ENCODE measurements at places on chromosomes 3 and 15. TPM values are rescaled to one million over a fixed set of nuclear protein-coding genes. Genes with fewer than 3 reads are reported as not detected.

HIGD2B gene
- polyA plus RNA-seq, result not detected

ITPKA gene
- not detected for polyA plus RNA-seq

MINAR1 gene
- not detected for polyA plus RNA-seq

CMTM8 gene
- 3.3 TPM for polyA plus RNA-seq

UPK1B gene
- polyA plus RNA-seq, result not detected

CATSPER2 gene
- 3.1 TPM for polyA plus RNA-seq

CYP1A1 gene
- 0.09 TPM for polyA plus RNA-seq

GOLGA8G gene
- not detected for polyA plus RNA-seq

CCNB2 gene
- 0.51 TPM for polyA plus RNA-seq

MAGI1 gene
- polyA plus RNA-seq, result not detected

KLF15 gene
- polyA plus RNA-seq, result not detected

OXNAD1 gene
- 64.2 TPM for polyA plus RNA-seq

SLC33A1 gene
- 19.5 TPM for polyA plus RNA-seq

- H3K4me1 ChIP-seq, result no peaks in the 10 kb centered on the region
- no peak overlapping the region for H3K27ac ChIP-seq
- no peak for DNase-seq
Measured at GRCh38 chr3:123267821-123268220, 66.1 kb downstream of the SEC22A start.

DNA sequence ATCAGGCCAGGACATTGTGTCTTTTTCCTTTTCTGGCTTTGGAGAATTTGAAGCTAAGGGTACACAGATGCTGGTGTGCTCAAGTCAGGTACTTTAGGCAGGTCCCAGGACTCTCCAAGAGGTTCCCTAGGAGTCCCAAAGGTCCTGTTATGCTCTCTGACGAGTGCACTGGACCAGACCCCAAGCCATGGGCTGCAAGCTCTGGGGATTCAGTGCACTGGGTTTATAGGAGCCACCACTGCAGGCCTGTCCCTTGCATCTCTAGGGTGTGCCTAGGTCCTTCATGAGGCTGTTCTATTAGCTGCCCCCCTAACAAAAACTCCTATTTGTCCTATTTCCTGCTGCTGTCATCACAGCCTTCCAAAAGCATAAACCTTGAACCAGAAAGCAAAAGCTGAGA lies 31.9 kb upstream of the BFSP2 start:
- no peak overlapping the region for H3K27ac ChIP-seq
- no peak for DNase-seq
- no peak overlapping the region for H3K4me3 ChIP-seq
- H3K4me1 ChIP-seq, result no peaks in the 10 kb centered on the region

DNA sequence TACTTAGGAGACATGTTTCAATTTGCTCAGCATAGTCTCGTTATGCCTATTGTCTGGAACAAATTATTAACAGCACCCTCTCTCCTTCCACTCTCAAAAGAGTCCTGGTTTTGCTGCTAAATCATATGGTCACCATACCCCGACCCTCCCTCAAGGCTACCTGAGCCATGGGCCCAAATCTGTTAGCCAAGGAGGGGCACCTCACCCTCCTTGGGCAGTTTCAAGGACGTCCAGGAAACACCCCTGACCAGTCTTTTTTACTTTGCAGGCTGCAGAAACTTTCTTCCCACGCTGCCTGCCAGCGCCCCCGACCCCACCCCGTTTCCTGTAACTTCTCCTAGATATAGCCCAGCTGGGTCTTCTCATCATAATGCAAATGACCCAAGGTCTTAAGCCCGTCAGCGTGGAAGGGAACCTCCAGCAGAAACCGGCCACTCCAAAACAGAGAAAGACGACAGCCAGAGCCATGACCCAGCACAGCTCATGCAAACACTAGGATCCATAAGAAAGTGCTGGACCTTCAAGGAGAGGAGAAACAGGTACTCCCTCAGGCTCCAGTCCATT lies 62.3 kb downstream of the ADCY5 start:
- H3K27me3 ChIP-seq, result no peaks in the 10 kb centered on the region
- no peak for DNase-seq
- no peak overlapping the region for H3K4me3 ChIP-seq

DNA sequence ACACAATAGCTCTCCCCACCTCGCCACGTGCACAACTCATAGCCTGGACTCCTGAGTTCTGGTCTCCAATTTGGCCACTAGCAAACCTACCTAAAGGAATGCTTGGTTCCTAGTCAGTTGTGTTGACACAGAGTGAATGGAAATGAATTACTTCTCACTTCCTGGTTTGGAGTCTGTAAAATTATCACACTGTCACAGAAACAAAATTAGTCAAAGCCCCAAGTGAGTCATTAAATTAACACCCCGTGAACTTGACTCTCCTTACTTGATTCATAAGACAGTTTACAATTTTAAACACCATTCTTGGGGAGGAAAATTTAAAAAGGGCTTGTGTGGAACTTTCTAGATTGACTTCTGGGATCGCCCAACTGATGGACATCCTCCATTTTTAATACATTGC lies 276.2 kb upstream of the CTNNB1 start:
- H3K27me3 ChIP-seq, result no peaks in the 10 kb centered on the region
- DNase-seq, result no peak
- H3K4me3 ChIP-seq, result no peak overlapping the region
- no peaks in the 10 kb centered on the region for H3K36me3 ChIP-seq
- H3K27ac ChIP-seq, result no peak overlapping the region

- DNase-seq, result no peak
- H3K27me3 ChIP-seq, result no peaks in the 10 kb centered on the region
- no peak overlapping the region for H3K27ac ChIP-seq
- H3K4me1 ChIP-seq, result no peaks in the 10 kb centered on the region
Measured at GRCh38 chr3:89252860-89253259, 145.4 kb downstream of the EPHA3 start.

DNA sequence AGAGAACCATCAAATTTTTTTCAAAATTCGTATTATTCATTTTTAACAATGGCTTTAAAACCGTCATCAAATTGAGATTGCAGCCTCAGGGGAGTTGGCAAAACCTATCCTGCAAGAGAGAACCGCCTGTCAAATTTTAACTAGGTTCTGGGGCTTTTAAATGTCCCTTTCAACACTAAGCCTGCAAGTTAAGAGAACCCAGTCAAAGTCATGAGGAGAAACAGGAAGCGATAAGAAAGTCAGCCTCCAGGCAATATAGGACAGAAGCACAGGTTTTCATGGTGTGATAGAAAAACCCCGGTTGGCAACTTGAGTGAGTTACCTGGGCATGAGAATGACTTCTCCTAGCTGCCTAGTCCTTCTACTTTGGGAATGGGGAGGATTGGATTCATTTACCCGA lies 59.8 kb downstream of the CPNE4 start:
- no peaks in the 10 kb centered on the region for H3K27me3 ChIP-seq
- no peak overlapping the region for H3K4me3 ChIP-seq
- no peaks in the 10 kb centered on the region for H3K4me1 ChIP-seq
- no peaks in the 10 kb centered on the region for H3K36me3 ChIP-seq
- H3K27ac ChIP-seq, result no peak overlapping the region

DNA sequence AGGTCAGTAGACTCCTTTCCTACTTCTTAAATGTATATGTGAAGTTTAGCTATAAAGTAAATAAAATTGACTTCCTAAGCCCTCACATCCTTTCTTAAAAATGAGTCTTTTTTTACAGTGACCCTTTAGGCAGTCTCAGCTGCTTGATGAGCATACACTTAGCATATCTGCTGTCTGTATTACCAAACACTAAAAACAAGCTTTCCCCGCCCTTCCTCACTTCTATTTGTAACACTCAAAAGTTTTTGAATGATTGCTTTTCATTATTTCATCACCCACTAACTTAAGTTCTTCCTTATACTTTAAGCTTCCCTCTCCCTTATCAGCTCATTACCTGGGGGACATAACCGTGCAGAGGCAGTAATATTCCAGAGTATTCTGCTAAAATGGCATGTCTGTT lies 89.4 kb downstream of the PLOD2 start:
- no peaks in the 10 kb centered on the region for H3K27me3 ChIP-seq
- no peak overlapping the region for H3K4me3 ChIP-seq
- DNase-seq, result no peak
- no peaks in the 10 kb centered on the region for H3K4me1 ChIP-seq
- H3K36me3 ChIP-seq, result no peaks in the 10 kb centered on the region

- no peak overlapping the region for H3K27ac ChIP-seq
- H3K36me3 ChIP-seq, result no peaks in the 10 kb centered on the region
- no peaks in the 10 kb centered on the region for H3K4me1 ChIP-seq
- no peaks in the 10 kb centered on the region for H3K27me3 ChIP-seq
Measured at GRCh38 chr3:86887876-86888275, 103.1 kb downstream of the VGLL3 start.

GRCh38 chr3:66115858-66116654 lies 77.3 kb upstream of the MAGI1 start:
- no peaks in the 10 kb centered on the region for H3K27me3 ChIP-seq
- H3K36me3 ChIP-seq, result no peaks in the 10 kb centered on the region
- H3K4me3 ChIP-seq, result no peak overlapping the region

DNA sequence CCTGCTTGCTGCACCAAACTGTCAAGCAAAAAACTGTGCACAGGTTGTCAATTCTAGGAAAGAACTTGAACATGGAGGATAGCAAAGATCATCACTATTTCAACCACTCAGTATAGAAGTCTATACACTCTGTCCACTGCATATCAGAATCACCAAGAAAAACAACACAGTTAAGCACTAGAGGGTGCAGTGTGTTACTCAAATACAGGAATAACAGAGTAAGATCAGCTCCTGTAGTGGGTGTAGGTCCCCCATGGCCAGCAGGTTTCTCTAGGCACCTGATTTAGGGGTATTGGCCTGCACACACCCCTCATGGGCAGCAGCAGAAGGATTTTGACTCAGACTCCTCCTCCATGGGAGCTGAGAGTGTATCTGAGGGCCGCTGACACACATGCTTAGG lies 464.1 kb downstream of the EPHA6 start:
- no peaks in the 10 kb centered on the region for H3K27me3 ChIP-seq
- H3K27ac ChIP-seq, result no peak overlapping the region
- no peak overlapping the region for H3K4me3 ChIP-seq
- no peaks in the 10 kb centered on the region for H3K4me1 ChIP-seq
- no peak for DNase-seq
- H3K36me3 ChIP-seq, result no peaks in the 10 kb centered on the region

- no peaks in the 10 kb centered on the region for H3K4me1 ChIP-seq
- no peaks in the 10 kb centered on the region for H3K36me3 ChIP-seq
- DNase-seq, result no peak
- H3K27ac ChIP-seq, result no peak overlapping the region
- no peak overlapping the region for H3K4me3 ChIP-seq
- H3K27me3 ChIP-seq, result no peaks in the 10 kb centered on the region
Measured at GRCh38 chr3:188351648-188352047, 197.7 kb downstream of the LPP start.

DNA sequence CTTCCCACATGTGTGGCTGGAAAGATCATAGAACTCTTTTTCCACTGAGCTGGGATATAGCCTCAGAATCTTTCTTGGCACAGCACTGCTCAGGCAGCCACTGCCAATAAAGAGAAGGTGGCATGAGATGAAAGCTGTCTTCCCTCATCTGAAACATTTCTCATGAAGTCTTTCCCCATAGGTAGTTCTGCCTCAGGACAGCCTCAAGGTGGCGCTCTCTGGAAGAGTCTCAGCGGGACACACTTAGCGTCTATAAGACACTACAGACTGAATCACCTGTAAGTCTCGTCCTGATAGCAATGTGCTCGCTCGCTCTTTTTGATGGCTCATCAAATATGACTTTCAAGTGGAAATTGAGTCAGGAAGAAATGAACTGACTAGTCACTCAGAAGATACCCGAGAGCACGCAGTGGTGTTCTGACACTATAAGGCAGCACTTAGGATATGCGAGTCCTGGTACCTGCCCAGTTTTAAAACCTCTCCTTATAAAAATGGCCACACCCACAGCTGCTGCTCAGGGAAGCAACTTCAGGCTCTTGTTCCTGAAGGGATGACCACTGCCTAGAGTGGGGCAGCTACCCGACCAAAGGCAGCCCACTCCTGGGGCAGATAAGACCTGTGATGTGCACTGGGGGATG lies 269.5 kb downstream of the SUCLG2 start:
- no peak overlapping the region for H3K4me3 ChIP-seq
- no peaks in the 10 kb centered on the region for H3K27me3 ChIP-seq
- no peak overlapping the region for H3K27ac ChIP-seq
- no peaks in the 10 kb centered on the region for H3K36me3 ChIP-seq

- no peak overlapping the region for H3K27ac ChIP-seq
- peaks cover 39% of the 10 kb centered on the region for H3K4me1 ChIP-seq
Measured at GRCh38 chr15:43828061-43828657, 1.4 kb downstream of the WDR76 start.

DNA sequence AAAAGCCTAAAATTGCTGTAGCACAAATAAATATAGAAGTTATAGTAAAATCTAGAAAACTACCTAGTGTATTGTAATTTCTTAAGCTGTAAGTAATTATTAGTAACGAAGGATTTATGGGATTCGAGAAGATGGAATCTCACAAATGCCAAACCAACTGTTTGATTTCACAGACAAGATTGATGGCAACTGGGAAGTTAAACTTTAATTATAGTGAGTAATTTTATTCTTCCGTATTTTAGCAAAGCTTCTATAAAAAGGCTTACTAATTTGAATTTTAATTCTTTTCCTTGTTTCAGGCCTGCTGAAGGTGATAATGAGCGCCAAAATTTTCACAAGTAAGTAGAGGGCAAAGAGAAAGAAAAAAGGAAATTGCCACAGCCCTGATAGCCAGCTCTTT lies 36.6 kb downstream of the GATM start:
- H3K27me3 ChIP-seq, result no peaks in the 10 kb centered on the region
- DNase-seq, result no peak
- no peaks in the 10 kb centered on the region for H3K4me1 ChIP-seq
- no peaks in the 10 kb centered on the region for H3K36me3 ChIP-seq
- no peak overlapping the region for H3K27ac ChIP-seq

DNA sequence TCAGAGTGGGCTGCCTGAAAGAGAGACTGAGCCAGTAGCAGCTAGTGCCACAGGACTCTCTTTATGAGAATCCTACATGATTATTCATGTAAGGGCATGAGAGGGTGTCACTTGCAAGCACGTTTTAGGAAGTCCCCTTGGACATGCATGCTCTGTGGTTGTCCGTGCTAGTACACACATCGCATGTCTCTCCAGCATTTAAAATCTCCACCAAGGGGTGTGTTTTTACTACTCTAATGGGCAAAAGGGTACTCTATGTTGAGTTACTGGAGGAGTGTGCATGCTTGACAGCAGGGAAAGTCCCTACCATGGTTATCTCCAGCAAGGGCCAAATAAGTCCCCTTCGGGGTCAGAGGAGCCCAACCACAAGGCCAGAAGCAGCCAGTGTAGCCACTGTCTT lies 70.7 kb downstream of the DCLK3 start:
- no peak for DNase-seq
- H3K4me1 ChIP-seq, result no peaks in the 10 kb centered on the region
- no peaks in the 10 kb centered on the region for H3K36me3 ChIP-seq
- no peak overlapping the region for H3K27ac ChIP-seq

DNA sequence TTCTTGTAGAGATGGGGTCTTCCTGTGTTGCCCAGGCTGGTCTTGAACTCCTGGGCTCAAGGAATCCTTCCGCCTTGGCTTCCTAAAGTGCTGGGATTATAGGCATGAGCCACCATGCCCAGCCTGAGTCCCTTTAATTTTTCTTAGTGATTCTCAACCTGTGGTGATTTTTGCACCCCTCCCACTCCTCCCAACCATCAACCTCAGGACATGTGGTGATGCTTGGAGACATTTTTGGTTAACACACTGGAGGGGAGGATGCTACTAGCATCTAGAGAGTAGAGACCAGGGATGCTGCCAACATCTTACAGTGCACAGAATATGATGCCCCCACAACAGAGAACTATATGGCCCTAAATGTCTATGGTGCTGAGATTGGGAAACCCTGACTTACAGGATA lies 83.0 kb upstream of the LMOD3 start:
- H3K27ac ChIP-seq, result no peak overlapping the region
- H3K4me3 ChIP-seq, result no peak overlapping the region
- no peak for DNase-seq
- no peaks in the 10 kb centered on the region for H3K27me3 ChIP-seq
- H3K4me1 ChIP-seq, result peaks cover 5% of the 10 kb centered on the region
- H3K36me3 ChIP-seq, result no peaks in the 10 kb centered on the region

Measured in CD8-positive, alpha-beta memory T cell (primary cell).